Neural progenitor cell (in vitro differentiated cells): ENCODE measurements at places on chromosomes 16 and 17. TPM values are rescaled to one million over a fixed set of nuclear protein-coding genes. Genes with fewer than 3 reads are reported as not detected.

- no peak overlapping the region for H3K27ac ChIP-seq
- no peaks in the 10 kb centered on the region for H3K27me3 ChIP-seq
- DNase-seq: no peak
These were observed 14.8 kb upstream of the CDH11 start for GRCh38 chr16:65136681-65137080.

DNA sequence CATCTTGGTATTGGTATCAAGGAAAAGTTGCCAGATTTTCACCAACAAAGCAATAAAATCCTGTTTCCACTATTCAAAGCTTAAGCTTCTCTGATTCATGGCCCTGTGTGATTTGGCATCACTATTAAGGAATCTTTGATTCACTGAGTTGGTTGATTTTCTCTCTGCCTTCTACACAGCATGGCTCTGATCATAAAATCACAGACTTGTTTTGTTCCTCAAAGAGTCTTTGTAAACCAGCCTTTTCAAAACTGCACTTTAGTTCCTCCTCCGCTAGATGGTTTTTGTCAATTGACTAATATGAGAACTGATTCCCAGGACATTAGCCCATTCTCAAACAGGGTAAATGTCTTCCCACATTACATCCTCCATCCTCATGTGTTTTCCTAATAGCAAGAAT lies 197.6 kb downstream of the DNAH9 start:
- no peaks in the 10 kb centered on the region for H3K36me3 ChIP-seq
- no peaks in the 10 kb centered on the region for H3K27me3 ChIP-seq
- no peaks in the 10 kb centered on the region for H3K4me1 ChIP-seq

DNA sequence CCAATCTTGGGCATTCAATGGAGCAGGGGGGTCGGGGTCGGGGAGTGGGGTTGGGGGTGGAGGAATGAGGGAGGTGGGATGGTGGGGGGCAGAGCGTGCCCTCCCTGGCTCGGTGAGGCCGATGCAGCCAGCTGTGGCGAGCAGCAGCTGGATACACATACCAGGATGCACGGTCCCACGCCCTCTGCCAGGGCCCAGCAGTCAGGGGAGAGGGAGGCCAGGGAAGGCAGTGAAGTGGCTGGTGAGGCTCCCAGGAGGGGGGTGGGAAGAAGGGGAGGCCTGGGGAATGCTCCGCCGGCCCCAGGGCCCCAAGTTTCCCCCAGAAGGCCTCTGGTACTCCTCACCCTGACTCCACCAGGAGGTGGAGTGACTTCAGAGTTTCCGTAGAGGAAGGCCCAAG lies 77.6 kb upstream of the LHX1 start:
- DNase-seq: no peak
- no peak overlapping the region for H3K27ac ChIP-seq
- H3K27me3 ChIP-seq: no peaks in the 10 kb centered on the region
- no peak overlapping the region for H3K4me3 ChIP-seq
- peaks cover 3% of the 10 kb centered on the region for H3K4me1 ChIP-seq
- no peaks in the 10 kb centered on the region for H3K36me3 ChIP-seq

GRCh38 chr16:85253084-85253941 lies 141.0 kb upstream of the CIBAR2 start:
- no peaks in the 10 kb centered on the region for H3K36me3 ChIP-seq
- peak; percentile 82 for DNase-seq
- H3K27me3 ChIP-seq: no peaks in the 10 kb centered on the region
- peaks cover 10% of the 10 kb centered on the region for H3K4me1 ChIP-seq
- H3K4me3 ChIP-seq: no peak overlapping the region
- H3K27ac ChIP-seq: no peak overlapping the region

- no peaks in the 10 kb centered on the region for H3K27me3 ChIP-seq
- H3K36me3 ChIP-seq: no peaks in the 10 kb centered on the region
- H3K27ac ChIP-seq: no peak overlapping the region
- peaks cover 13% of the 10 kb centered on the region for H3K4me1 ChIP-seq
These were observed 15.9 kb downstream of the TNRC6A start for GRCh38 chr16:24745391-24745790.

GRCh38 chr16:23676924-23677480 lies 1.7 kb upstream of the PLK1 start:
- H3K36me3 ChIP-seq: peaks cover under 1% of the 10 kb centered on the region
- H3K27me3 ChIP-seq: no peaks in the 10 kb centered on the region
- H3K27ac ChIP-seq: no peak overlapping the region
- peaks cover 38% of the 10 kb centered on the region for H3K4me1 ChIP-seq

DNA sequence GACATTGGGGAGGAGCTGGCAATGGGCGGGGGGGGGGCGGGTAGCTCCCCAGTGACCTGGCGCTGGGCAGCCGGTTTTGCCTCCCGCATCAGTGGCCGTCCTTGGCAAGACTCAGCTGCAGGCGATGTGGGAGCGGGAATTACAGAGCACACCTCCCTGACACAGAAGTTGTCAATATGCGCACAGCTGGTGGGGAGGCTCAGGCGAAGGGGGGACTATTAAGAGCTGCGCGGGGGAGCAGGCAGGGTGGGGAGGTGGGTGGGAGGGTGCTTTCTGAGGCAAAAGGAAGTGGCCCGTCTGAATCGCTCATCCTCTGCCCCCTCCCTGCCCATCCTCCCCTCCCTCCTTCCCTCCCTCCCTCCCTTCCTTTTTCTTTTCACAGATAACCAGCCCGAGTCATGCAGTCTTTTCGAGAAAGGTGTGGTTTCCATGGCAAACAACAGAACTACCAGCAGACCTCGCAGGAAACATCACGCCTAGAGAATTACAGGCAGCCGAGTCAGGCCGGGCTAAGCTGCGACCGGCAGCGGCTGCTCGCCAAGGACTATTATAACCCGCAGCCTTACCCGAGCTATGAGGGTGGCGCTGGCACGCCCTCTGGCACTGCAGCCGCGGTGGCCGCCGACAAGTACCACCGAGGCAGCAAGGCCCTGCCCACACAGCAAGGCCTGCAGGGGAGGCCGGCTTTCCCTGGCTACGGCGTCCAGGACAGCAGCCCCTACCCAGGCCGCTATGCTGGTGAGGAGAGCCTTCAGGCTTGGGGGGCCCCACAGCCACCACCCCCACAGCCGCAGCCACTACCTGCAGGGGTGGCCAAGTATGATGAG lies 44.0 kb downstream of the SREBF1 start:
- peak; percentile 64 for DNase-seq
- peaks cover 6% of the 10 kb centered on the region for H3K27me3 ChIP-seq
- H3K27ac ChIP-seq: no peak overlapping the region

DNA sequence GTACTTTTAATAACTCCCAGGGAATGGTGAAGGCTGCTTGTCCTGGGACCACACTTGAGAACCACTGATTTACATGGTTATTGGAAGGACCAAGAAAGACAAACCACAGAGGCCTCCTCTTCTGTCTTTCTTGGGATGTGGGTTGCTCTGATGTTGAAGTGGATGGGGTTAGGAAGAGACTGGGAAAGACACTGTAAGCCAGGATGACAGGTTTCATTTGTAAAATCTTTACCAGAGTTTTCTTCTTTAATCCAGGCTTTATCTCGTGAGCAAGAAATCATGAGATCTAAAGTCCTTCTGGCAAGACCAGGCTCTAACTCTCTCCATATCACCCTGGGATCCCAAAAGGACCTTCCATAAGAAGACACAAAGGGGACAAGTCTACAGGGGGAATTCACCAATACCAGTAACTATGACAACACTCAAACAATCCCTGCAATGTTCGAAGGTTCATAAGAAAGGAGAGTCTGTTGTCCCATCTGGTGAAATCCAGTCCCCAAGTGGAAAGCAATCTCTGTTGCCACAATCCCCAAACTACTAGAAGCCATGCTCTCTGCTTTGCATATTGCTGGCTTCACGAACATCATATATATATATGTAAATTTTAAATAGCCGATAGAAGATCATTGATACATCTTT lies 44.8 kb upstream of the CDRT4 start:
- no peak overlapping the region for H3K27ac ChIP-seq
- H3K36me3 ChIP-seq: no peaks in the 10 kb centered on the region
- H3K27me3 ChIP-seq: no peaks in the 10 kb centered on the region
- no peak overlapping the region for H3K4me3 ChIP-seq
- H3K4me1 ChIP-seq: no peaks in the 10 kb centered on the region
- no peak for DNase-seq

DNA sequence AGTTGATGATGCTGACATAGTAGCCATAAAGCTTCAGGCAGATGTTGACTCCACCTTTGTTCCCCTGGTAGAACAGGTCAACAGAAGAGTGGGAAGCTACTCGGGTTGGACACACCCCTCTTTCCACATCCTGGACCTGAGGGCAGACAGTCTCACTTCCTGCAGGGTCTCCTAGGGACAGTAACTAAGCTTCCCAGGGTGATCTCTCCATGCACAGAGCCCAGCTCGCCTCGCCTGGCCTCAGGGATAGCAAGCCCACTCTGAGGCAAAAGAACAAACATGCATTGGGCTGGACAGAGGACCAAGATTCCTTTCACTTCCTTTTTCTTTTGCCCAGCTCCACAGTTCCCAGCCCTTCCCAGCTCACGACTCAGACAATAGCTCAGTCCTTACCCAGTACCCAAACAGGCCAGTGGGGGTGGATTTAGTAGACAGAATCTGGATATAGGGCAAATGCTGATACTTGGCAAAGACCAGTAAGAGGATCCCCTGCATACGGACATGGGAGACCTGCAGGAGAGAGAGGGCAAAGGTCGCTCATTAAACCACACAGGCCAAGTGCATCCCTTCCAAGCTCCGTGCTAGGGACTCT lies 7.0 kb downstream of the INPP5K start:
- no peaks in the 10 kb centered on the region for H3K27me3 ChIP-seq
- H3K36me3 ChIP-seq: no peaks in the 10 kb centered on the region
- H3K27ac ChIP-seq: no peak overlapping the region
- H3K4me3 ChIP-seq: no peak overlapping the region
- no peak for DNase-seq

- DNase-seq: no peak
- no peak overlapping the region for H3K4me3 ChIP-seq
- H3K27me3 ChIP-seq: no peaks in the 10 kb centered on the region
- peaks cover 28% of the 10 kb centered on the region for H3K4me1 ChIP-seq
- no peak overlapping the region for H3K27ac ChIP-seq
- H3K36me3 ChIP-seq: no peaks in the 10 kb centered on the region
These were observed 80.1 kb downstream of the ABCC1 start for GRCh38 chr16:16029431-16030011.

DNA sequence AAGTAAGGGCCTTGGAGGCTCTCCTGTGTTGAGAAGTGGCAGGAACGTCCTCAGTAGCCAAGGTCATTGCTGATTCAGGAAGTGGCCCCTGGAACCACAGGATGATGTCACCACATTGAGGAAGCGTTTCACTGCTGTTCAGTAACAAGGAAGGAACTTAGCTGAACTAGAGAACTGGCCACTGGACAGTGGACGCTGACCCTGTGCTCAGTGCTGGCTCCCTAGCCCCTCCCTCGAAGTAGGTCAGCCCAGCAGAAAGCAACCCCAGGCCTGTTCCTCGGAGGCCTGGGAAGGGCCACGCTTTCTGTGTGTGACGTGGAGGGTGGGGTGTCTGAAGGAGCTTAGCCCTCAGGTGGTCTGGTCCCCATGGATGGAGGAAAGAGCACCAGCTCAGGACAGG lies 58.3 kb downstream of the B9D1 start:
- H3K4me1 ChIP-seq: peaks cover 9% of the 10 kb centered on the region
- H3K27me3 ChIP-seq: no peaks in the 10 kb centered on the region
- H3K4me3 ChIP-seq: no peak overlapping the region
- no peaks in the 10 kb centered on the region for H3K36me3 ChIP-seq
- no peak overlapping the region for H3K27ac ChIP-seq
- no peak for DNase-seq

DNA sequence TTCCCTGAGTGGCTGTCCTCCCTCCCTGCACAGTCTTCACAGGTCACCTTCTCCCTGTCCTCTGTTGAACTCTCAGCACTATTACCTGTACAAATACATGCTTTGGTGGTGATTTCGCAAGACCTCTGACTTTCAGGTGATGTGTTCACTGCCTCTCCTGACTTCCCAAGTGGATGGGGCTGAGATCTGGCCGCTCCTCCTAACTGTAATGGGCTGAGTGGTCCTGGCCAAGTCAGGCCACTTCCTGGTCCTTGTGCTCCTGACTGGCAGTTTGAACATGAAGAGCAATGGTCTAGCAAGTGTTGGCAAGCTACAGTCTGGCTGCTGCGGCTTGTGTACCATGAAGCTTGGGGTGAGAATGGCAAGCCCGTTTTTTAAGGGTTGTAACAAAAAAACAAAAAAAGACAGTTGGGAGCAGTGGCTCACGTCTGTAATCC lies 11.7 kb upstream of the TMED6 start:
- no peak overlapping the region for H3K4me3 ChIP-seq
- H3K27ac ChIP-seq: no peak overlapping the region
- no peaks in the 10 kb centered on the region for H3K4me1 ChIP-seq
- H3K36me3 ChIP-seq: peaks cover 8% of the 10 kb centered on the region
- DNase-seq: no peak

DNA sequence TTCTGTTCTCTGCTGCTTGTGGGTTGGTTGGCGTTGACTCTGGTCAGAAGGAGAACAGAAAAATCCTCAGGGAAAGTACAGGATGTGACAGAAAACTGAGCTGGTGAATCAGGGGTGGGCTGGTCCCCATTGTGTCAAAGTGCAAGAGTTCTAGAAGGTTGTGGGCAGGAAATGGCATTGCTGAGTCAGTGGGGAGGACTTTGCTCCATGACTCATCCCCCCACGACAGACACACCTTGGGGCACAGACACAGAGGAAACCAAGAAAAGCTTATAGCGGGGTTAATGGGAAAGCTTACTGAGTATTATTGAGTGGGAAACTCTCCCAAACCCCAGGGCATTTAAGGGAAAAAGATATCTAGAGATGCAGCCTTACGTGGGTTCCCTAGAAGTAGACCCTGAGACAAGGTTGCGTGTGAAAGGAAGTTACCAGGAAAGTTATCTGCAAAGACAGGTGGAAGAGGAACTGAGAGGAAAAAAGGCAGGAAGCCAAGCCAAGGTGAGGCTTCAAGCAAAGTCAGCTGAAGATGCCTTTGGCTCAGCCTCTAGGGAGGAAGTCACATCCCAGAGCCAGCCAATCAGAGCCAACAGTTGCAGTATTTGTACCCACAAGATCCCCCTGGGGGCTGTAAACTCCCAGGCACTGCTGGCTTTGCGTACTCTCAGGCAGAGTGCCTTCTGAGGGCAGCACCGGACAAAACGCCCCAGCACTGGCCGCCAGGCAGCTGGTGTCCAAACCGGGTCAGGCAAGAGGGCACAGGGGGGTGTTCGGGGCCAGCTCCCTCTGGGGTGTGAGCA lies 86.4 kb downstream of the FOXL1 start:
- no peak overlapping the region for H3K27ac ChIP-seq
- H3K36me3 ChIP-seq: no peaks in the 10 kb centered on the region
- H3K4me1 ChIP-seq: peaks cover 12% of the 10 kb centered on the region
- no peaks in the 10 kb centered on the region for H3K27me3 ChIP-seq
- no peak overlapping the region for H3K4me3 ChIP-seq
- DNase-seq: no peak

GRCh38 chr17:81449351-81449750 lies 54.1 kb downstream of the BAHCC1 start:
- H3K4me1 ChIP-seq: no peaks in the 10 kb centered on the region
- H3K27ac ChIP-seq: no peak overlapping the region
- no peaks in the 10 kb centered on the region for H3K27me3 ChIP-seq
- no peak overlapping the region for H3K4me3 ChIP-seq

The KRTAP1-5 gene
- not detected in 2 replicates for total RNA-seq

The ARRB2 gene
- total RNA-seq: 33.3 and 64.9 TPM in 2 replicates

The PRR29 gene
- 0.95 and 1.5 TPM in 2 replicates for total RNA-seq

The KRT31 gene
- total RNA-seq: not detected in 2 replicates

The SPECC1 gene
- total RNA-seq: 90.0 and 93.1 TPM in 2 replicates

The CPNE7 gene
- 5.2 and 21.1 TPM in 2 replicates for total RNA-seq

The NUDT7 gene
- total RNA-seq: 9.7 and 10.8 TPM in 2 replicates

The WFDC1 gene
- total RNA-seq: not detected in 2 replicates

The AOC2 gene
- 1.2 and 2.1 TPM in 2 replicates for total RNA-seq

The GP1BA gene
- total RNA-seq: not detected in 2 replicates
